ENCODE measurements at places on chromosomes 4 and X.

DNA sequence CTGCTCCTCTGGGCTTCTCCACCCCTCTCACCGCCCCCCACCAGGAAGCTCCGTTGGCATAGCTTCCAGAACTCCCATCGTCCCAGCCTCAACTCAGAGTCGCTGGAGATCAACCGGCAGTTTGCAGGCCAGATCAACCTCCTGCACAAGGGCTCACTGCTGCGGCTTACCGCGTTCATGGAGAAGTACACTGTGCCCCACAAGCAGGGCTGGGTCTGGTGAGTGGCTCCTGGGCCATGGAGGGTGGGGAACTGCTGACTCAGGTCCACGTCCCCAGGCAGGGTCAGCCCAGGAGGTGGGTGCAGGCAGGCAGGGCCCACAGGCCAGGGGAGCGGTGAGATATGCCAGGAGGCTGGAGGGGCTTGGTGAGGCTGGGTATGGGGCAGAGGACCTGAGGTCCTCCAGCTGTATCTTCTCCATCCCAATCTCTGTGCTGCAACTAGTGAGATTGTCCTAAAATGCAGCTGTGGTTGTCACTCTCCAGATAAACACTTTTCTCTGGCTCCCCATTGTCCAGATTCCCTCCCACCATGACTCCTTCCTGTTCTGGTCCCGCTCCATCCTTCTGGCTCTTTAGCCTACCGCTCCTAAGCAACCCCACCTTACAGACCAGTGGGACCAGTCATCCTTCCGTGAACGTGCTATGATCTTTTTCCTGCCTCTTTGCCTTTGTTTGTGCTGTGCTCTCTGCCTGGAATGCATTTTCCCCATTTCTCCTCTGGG is 71.9 kb downstream of the STARD8 start:
- no peak for DNase-seq

DNA sequence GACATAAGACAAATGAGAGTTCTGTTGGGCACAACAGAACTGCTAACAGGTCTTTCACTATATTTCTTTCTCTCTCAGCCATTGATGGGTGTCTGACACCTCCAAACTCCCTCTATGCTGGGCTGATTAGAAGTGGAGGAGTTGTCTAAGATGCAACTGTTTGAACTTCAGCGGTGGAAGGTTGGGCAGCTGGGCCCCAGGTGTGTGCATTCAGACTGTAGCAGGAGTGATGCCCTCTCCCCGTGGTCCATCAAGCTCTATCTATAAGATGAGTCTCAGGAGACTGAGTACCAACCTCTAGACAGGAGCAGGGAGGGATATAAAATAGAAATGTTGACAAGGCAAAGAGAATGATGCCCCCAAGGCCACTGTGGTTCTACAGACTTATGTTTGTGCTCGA is 28.2 kb upstream of the CHRNA9 start:
- DNase-seq, result no peak

DNA sequence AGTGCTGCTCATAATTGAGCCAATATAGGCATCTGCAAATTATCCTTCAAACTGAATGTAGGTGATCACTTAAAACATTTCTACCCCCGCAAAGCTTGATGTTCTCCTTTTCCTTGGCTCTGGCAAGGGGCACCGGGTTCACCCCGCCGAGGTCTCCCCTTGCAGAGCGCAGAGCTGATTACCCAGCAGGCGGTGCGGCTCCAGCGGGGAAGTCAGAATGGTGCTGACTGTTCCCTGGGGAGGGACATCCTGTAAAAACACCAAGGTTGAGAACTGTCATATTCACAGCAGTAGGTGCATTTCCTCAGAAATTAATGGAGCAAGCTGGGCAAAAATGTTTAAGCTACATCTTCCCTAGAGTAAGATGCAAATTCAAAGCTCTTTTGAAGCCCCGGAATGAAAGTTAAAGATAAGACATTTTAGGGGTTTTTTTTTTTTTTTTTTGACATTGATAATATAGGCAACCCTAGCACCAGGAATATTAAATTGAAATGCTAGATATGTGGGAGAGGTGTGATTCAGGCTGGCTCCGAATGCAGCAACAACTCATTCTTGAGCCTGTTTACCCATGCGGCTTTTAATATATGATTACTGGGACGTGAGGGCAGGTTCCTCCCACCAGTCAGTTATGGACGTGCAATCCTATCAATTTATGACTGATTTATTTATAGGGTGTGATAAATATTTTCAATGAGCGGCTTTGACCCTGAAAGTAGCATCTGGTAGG is 767.3 kb upstream of the TENM3 start:
- no peak for DNase-seq

- no peak for DNase-seq
Observed at GRCh38 chrX:7146020-7146702, 1.4 kb upstream of the STS start.

DNA sequence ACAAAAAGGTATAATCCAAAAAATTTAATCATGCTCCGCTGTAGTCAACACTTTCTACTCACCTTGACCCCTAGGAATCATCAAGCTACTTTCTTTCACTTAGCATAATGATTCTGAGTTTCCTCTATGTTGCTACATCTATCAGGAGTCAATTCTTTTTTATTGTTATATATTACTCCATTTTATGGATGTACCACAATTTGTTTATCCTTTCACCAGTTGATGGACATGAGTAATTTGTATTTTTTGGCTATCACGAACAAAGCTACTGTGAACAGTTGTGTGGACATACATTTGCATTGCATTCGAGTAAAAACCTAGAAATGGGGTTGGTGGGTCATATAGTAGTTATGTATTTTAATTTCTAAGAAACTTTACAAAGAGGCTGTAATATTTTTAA is 102.9 kb downstream of the PRSS12 start:
- DNase-seq, result no peak

DNA sequence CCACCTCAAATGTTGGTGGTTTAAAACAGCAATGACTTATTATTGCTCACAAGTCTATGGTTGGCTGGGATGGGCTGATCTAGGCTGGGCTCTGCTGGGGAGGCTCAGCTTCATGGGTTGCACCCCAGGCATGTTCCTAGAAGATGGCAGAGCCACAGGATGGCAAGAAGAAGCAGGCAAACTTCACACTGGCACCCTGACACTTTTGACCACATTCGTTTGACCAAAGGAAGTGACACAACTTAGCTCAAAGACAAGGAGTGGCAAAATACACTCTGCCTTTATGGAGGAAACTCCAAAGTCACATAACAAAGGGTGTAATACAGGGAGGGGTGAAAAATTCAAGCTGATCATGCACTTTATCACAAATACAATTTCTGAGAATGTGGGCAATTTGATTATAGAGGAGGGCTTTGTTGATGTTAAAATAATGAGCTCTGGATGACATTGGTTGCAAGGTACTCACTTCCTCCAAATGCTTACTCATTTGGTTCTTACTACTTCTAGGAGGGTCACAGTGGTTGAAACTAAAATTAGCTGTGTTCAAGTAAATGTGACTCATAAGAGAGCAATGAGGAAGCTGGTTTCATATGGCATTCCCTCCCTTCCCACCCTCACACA is 249.2 kb upstream of the RPS6KA3 start:
- no peak for DNase-seq

- DNase-seq, result no peak
Observed at GRCh38 chr4:168612450-168613135, 115.7 kb downstream of the PALLD start.

GRCh38 chr4:158161551-158162354 is 11.1 kb downstream of the GASK1B start:
- DNase-seq, result no peak

- DNase-seq, result no peak
Observed at GRCh38 chr4:187666034-187666433, 329.5 kb upstream of the ZFP42 start.

DNA sequence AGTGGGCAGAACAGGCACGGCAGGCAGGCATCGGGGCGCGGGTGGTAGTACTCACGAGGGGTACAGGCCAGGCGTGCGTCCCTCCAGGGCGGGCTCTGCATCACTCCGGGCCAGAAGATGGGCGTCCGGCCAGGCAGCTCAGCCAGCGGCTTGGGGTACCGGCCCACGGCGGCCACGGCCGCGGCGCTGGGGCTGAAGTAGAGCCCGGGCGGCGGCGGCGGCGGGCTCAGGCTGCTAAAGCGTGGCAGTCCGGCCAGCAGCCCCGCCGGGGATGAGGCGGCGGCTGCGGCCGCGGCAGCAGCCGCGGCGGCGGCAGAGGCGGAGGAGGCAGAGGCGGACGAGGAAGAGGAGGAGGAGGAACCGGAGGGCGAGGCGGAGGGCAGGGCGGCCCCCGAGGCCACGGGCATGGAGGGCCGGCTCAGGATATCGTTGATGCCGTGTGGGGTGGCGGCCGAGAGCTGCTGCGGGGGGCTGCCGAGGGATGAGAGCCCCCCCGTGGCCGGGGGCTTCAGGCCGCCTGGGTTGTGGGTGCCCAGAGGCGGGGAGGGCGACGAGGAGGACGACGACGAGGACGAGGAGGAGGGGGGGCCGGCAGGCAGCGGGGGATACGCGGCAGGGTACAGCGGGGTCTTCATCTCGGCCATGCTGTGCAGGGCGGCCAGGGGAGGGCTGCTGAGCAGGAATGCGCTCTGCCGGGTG is 1.4 kb downstream of the NKX6-1 start:
- no peak for DNase-seq

Measured in brain (organoid and tissue), 16 donors.